ENCODE measurements at places on chromosomes 2 and 18.

DNA sequence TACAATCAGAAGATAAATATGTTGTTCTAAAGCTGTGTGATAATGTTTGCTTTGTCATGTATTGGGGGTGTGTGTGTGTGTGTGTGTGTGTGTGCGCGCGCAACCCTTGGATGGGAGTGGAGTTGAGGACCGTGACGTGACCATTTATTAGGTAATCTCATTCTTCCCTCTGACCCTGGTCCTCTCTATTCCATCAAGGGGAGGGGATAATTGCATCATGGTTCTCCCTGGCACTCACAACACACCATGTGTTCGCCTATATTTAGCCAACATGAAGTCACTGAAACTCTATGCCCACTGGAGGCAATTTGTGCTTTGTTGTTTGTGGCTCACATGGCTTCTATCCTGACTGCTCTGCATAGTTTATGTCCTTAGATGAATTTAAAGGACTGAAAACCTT, 79.8 kb upstream of the LRPPRC start:
- DNase-seq = no peak

DNA sequence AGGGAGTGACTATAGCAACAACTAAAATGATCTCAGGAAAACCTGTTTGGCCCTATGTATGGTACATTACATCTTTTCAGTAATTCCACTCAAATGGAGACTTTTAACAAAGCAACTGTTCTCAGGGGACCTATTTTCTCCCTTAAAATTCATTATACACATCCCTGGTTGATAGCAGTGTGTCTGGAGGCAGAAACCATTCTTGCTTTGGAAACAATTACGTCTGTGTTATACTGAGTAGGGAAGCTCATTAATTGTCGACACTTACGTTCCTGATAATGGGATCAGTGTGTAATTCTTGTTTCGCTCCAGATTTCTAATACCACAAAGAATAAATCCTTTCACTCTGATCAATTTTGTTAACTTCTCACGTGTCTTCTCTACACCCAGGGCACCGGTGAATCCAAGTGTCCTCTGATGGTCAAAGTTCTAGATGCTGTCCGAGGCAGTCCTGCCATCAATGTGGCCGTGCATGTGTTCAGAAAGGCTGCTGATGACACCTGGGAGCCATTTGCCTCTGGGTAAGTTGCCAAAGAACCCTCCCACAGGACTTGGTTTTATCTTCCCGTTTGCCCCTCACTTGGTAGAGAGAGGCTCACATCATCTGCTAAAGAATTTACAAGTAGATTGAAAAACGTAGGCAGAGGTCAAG, 955 bp downstream of the TTR start:
- no peak for DNase-seq

- no peak for DNase-seq
Observed at GRCh38 chr18:45373286-45373880, 241.9 kb upstream of the SLC14A2 start.

DNA sequence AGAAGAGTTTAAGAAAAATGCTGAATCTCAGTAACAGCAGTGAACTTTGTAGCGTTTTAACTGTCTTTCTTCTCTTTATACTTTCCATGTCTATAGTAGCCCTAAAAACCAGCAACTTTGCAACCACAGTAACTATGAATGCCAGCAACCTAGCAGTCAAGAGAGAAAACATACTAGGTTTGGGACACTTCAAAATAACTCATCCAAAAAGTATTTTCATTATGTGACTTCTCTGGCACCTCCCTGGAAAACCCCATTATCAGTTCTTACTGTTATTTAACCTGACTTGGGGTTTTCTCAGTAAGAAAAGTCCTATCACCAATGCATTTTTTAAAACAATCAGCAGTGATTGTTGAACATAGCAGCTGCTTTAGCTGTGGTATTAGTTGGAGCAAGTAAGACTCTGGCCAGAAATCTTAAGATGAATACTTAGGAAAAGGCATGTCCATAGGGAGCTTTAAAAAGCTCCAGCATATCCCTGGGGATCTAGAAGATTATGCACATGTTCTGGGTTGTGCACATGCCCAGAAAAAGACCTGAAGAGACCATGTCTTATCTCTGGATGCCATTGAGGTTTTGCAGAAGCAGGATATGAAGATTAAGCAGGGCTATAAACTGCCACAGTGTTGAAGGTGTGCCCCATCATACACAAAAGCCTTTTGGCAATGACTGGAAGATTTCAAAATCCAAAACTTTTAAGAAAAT, 411.3 kb downstream of the CMPK2 start:
- no peak for DNase-seq

GRCh38 chr2:45104429-45104828, 95.2 kb upstream of the SIX2 start:
- no peak for DNase-seq

GRCh38 chr2:20215183-20216040, 9.5 kb downstream of the SDC1 start:
- DNase-seq = no peak

DNA sequence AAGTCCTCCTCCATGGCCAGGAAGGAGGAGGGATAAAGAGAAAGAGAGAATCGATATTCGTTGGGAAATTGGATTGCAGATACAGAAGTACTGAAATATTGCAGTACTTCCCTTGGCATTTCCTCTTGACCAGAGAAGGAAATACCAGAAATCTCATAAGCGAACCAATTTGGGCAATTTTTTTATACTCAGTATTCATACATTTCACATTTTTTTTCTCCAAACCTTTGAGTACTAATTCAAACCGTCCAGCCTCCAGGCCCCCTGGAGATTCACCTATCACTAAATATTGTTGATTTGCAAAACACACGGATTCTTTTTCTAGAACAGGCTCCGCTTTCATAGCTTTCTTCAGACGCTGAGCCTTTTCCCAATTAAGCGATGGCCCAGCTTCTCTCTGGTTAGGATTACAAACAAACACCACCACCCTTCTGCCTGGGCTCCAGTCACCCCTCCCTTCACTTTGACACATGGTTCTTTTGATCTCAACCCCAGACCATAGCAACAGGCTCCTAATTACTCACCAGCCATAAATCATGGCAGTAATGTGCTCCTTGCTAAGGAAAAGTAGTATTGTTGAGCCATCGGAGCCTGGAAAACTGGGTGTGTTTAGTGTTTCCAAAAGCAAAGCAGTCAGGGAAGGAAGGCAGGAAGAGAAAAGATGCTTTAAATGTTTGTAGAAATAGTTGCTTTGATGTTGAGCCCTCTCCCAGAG, 138.4 kb upstream of the CCDC68 start:
- DNase-seq = no peak

DNA sequence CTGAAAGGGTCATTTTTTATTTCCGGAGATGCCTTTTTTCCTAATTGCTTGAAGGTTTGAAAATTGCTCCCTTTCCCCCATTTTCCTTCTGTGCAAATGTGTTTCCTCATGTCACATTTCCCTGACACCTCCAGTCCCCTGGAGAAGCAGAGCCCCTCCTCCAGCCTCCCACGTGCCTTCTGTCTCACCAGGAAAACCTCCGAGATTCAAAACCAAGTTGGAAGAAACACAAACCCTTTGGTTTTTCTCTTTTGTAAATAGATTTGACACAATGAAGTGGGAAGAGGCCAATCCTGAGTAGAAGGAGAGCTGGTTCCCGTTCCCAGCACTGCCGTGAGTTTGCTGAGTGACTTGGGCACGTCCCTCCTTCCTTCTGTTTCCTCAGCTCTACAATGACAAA, 125.4 kb upstream of the MYCN start:
- DNase-seq = no peak

GRCh38 chr2:241493092-241493491, 15.3 kb downstream of the STK25 start:
- DNase-seq = no peak

DNA sequence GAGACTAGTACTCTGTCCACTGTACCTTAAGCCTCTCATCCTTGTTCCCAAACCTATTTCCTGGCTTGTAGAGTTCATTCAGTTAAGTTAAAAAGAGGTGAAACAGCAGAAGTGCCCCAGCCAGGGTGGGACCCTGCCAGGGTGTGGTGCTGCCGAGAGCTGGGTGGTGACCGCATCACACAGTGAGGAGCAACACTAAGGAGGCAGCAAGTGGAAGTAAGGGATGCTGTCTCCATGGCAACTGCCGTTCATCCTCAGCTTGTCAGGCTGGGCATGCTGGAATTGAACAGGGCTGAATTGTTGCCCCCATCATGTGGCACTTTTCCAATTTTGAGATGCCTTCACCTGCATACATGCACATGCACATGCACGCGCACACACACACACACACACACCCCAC, 77.0 kb downstream of the VSNL1 start:
- no peak for DNase-seq

DNA sequence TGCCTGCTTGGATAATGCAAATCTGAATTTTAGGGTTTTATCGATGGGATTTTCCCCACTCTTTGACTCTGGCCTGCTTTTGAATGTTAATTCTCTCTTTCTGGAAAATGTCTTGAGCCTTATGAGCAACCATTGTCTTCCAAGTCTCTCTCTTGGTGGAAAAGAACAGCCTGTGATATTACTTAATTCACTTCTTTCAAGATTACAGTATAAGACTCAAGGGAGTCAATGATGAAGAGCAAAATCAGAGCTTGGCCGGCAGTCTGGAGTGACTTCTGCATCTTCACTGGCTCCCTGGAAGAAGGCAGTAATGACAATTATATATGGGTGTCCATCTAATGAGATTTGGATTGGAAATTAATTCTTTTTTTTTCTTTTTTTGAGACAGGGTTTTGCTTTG, 122.9 kb upstream of the ZEB2 start:
- DNase-seq = no peak

GRCh38 chr2:212864186-212864585, 287.2 kb downstream of the IKZF2 start:
- DNase-seq = no peak

DNA sequence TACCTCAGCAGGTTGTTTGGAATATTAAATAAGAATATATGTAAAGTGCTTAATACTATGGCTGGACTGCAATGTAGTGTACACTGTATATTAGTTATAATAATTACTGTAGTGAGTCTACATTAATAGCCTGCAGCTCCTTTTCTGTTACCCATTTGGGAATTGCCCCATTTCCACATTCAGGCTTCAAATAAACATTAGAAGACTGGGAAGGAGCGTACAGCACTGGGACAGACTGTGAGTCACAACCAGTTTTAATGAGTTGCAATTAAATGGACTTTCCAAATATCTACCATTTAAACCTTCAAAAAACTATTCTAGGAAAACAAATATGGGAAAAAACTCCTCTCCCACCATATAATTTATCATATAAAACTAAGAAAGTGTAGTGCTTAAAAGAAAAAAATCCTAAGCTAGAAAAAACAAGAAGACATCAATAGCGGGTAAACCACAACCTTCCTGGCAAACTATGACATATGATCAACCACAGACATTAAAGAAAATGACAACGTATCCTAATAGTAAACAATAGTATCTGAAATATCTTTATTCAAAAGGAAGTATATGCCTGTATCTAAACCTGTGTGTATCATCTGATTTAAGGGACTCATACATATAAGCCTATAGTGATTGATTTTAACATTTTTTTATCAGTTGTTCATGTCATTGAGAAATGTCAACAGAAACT, 86.1 kb downstream of the TRIP12 start:
- no peak for DNase-seq

- no peak for DNase-seq
Observed at GRCh38 chr18:6613581-6613980, 115.9 kb upstream of the ARHGAP28 start.

DNA sequence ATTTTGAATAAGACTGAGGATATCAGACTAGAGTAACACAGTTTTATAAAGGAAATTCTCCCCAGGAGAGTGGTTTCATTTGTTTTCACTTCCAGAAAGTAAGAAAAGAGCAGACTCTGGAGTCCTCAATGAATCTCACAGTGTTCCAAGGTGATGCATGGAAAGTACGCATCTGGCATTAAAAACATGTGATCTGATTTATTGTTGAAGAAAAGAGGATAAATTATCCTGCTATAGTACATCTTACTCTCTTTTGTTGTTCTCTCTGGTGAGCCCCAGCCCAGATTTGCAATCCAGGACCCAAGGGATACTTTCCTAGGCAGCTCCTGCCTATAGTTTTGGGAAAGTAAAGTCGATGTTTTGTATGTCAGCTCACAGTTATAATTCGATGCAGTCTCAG, 285.9 kb downstream of the CTNNA2 start:
- DNase-seq = no peak

GRCh38 chr2:37091873-37092272, 7.6 kb downstream of the GPATCH11 start:
- DNase-seq = no peak

GRCh38 chr2:160207271-160207670, 7.2 kb upstream of the ITGB6 start:
- DNase-seq = no peak

GRCh38 chr2:128421286-128421685, 102.6 kb upstream of the HS6ST1 start:
- DNase-seq = no peak

- no peak for DNase-seq
Observed at GRCh38 chr2:218745160-218745558, 34.5 kb downstream of the TTLL4 start.

- DNase-seq = no peak
Observed at GRCh38 chr2:56227811-56228210, 44.0 kb downstream of the CCDC85A start.

All from GM12891 (cell line).